ENCODE measurements at places on chromosomes 6 and 20. TPM values are rescaled to one million over a fixed set of nuclear protein-coding genes. Genes with fewer than 3 reads are reported as not detected.

The ADGRF5 gene
- polyA plus RNA-seq = 24.7 TPM

The EGFL8 gene
- 24.5 TPM for polyA plus RNA-seq

The TMEM217 gene
- polyA plus RNA-seq = 1.4 TPM

The HLA-DRB5 gene
- polyA plus RNA-seq = 8.3 TPM

The DBNDD2 gene
- 26.2 TPM for polyA plus RNA-seq

The SLC2A10 gene
- 16.0 TPM for polyA plus RNA-seq

The RAET1L gene
- not detected for polyA plus RNA-seq

The SRXN1 gene
- 12.0 TPM for polyA plus RNA-seq

- no peak for DNase-seq
Measured at GRCh38 chr20:60869625-60870024, 382.4 kb upstream of the CDH4 start.

DNA sequence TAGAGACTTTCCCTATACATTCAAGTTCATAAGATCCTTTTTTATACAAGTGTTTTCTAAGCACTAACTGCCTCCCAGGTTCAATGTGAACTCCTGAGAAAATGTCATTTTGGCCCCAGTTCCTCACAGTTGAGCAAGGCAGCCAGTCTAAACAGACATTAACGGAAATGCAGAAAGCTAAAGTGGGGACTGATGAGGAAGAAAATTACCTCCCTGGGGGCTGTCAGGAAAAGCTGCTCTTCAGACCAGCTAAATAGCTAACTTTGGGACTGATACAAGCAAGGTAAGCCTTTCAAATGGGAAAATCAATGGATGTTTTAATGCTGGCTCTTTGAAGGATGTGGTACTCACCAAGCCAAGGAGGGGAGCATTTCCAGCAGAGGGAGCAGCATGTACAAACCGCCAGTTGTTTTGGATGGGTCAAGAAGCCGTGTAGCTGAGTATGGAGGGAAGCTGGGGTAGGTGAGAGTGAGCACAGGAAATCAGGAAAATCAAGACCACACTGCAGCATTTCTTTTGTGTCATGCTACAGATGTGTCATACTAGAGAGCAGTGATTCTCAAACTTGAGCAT, 180.8 kb upstream of the CHD6 start:
- no peak for DNase-seq

DNA sequence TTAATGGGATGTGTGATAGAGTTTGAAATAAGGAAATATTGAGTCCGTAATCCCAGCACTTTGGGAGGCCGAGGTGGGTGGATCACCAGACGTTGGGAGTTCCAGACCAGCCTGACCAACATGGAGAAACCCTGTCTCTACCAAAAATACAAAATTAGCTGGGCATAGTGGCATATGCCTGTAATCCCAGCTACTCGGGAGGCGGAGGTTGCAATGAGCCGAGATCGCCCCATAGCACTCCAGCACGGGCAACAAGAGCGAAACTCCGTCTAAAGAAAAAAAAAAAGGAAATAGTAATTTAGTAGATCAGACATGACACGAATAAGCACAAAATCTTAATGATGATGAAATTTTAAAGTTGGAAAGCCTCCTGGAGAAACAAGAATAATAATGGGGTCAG, 14.8 kb downstream of the GJA1 start:
- DNase-seq = no peak

GRCh38 chr6:7933794-7934193, 23.2 kb upstream of the TXNDC5 start:
- no peak for DNase-seq

DNA sequence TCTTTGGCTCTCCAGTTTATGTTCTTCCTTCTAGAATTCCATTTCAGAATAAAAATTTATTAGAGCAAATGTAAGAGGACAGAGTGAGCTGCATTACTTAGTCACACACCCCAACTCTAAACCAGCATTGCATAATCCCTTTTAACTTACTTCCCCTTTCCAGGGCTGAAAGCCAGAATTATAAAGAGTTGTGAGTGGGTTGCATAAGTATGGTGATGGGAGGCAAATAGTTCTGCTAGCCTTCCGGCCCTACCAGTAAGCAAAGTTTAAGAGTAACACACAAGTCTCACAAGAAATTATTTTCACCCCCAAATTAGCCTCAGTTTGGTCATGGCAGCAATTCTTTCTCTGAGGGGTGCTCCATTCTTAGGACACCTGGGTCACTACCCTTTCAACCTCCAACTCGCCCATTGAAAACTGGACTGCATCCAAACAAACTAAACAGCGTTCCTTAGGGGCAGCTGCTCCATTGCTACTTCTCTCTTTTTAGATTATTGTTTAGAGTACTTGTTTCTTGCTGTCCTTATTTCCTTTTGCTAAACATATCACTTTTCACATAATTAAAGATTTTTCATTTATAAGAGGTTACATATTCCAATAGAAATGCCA, 1.6 kb downstream of the KIAA0408 start:
- no peak for DNase-seq

- no peak for DNase-seq
Measured at GRCh38 chr20:568673-569415, 25.3 kb upstream of the CSNK2A1 start.

DNA sequence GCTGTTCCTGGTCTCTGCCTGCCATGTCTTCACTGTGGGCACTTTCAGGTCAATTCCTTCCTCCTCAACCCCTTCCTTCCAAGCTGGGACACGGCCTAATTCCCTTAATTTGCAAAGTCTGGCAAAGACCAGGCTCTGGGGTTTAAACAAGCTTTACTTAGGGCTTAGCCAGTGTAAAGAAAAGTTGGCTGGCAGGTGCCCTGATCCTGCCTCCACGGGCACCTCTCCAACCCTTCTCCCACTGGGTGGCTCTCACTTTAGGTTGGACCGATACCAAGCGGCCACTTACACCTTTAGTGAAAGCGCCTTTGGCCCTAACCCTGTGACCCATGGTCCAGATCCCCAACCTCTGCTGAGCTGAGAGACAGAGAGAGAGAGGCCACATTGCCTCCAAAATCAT, 13.7 kb upstream of the MLN start:
- no peak for DNase-seq

- DNase-seq = no peak
Measured at GRCh38 chr6:107152638-107153430, 37.5 kb upstream of the BEND3 start.

DNA sequence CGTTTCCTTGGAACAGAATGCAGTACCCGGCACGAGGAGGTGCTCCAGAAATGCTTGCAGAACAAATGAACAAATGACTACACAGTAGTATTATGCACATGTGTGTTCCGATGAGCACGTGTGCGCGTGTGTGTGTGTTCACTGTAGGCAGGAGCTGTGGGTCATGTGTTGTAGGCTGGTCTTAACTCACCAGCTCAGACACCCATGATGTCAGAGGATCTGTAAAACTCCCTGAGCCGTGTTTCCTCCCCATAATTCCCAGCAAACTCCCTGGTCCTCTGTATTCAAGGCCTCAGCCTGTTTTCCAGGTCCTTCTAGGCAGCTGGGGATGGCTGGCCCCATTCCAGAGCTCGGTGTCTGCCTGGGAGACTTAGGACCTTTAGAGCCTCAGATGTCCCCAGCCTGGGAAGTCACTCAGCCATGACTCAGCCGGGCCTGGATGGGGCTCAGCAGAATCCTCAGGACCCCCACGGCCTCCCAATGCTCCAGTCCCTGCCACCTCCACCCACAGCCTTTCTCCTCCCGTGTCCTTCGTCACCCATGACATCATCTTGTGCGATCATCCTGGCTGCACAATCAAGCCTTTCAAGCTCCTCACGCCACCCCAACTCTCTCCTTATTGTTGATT, 475.0 kb upstream of the SULF2 start:
- DNase-seq = no peak

DNA sequence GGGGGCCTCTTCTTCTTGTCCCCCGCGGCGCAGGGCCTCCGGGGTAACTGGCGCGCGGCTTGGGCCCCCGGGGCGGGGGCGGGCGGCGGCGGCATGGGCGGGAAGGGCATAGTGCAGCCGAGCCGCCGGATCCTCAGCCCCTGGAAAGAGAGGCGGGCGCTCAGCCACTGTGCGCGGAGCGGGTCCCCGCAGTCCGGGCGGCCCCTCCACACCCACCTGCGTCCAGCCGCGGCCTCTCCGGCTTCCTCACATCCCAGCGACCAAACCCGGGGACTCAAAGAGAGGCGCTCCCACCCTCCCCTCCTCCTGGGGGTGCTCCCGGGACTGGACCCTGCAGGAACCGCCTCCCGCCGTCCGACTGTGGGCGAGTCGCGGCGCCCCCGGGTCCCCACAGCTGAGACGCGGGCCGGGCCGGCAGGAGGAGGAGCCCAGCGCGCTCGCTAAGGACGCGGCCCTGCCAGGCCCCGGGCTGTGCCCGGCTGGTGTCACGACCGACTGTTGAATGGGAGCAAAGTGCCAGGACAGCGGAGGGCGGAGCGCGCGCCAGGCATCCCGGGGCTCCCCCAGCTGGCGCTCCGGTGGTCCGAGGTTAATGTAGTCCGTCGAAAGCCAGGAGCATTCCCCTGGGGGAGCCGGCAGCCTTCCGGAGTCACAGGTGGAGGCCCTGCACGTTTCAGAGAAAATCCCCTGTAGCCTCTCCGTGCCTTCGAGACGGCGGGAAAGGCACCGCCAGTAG, at the start of gene PRR18:
Gene PRR18 (minus strand): TSS at position 360 of the 736 bp plus-strand sequence. CDS start 250 bp downstream, at position 110.
- no peak for DNase-seq

DNA sequence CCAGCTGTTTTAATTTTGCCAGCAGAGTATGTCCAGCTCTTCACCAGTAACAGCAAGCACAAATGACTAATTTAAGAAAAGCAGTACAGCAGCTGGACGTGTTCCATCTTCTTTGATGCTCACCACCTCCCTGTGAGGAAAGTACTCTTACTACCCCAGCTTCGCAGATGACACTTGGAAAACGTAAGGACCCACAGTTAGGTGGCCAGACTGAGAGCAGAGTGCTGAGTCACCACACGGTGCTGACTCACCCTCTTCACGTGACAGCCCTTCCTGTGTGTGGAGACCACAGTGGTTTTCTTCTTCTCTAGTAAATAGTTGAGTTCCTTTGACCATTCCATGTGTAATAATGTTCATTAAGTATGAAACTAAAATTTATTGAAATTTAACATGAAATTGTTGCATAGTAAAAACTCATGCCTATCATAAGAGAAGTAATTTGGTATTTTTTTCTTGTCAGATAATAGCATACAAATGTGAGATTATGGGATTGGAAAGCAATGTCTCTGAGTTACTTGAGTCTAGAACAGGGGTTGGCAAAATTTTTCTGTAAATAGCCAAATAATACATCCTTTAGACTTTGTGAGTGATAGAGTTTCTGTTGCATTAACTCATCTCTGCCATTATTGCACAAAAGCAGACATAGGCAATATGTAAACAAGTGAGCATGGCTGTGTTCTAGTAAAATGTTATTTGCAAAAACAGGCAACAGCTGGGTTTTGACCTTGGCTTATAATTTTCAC, 76.6 kb downstream of the SLX4IP start:
- DNase-seq = no peak

DNA sequence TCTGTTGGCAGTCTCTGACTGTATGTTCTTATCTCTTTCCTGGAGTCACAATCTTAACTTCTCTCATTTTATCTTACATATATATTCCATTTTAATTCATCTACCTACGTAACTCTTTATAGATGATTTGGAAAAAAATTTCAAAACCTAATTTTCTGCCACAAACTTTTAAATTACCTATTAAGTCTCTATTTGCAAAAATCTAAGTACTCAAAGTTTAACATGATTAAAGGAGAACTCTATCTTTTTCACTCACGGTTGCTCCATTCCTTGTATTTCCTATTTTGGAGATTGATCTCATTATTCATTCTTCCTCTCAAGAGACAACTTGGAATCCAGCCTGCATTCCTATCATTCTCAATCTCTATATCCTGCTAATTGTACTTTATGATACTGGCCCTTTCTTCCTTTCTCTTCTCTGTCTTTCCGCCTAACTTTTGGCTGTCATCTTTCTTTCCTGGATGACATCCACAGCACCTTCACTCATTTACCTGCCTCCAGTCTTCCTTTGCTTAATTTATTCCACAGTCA, 1071.1 kb upstream of the CITED2 start:
- no peak for DNase-seq

GRCh38 chr6:64270083-64270482, 634.5 kb downstream of the PHF3 start:
- no peak for DNase-seq

DNA sequence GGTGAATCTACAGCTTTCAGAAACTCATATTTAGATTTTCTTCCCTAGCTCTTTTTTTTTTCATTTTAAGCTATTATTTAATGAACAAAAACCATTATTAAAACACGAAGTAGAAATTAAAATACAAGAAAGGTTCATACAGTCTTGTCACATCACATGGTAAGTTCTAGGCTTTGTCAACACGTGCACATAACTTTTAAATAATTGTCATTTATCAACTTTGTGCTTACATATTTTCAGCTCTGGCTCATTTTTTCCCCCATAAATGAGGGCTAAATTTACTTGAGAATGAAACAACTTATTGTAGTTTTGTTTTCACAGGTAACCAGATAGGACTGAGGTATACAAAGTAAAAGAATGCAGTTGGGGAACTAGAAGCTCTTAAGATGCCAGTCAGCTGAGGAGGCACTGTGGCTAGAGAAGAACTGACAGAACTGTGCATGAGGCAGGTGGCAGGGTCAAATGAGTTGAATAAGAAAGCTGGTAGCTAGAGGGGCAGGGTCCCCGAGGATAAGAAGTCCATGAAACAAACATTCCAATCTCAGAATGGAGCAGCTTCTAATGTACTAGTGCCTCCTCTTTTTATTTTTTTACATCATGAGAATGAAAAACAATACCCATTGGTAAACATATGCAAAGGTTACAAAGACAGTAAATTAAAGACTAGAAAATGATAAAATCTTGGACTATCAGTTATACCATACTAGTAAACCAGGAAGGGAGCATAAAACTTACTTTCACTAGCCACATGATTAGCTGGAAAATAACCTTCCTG, 141.5 kb downstream of the MYB start:
- no peak for DNase-seq

DNA sequence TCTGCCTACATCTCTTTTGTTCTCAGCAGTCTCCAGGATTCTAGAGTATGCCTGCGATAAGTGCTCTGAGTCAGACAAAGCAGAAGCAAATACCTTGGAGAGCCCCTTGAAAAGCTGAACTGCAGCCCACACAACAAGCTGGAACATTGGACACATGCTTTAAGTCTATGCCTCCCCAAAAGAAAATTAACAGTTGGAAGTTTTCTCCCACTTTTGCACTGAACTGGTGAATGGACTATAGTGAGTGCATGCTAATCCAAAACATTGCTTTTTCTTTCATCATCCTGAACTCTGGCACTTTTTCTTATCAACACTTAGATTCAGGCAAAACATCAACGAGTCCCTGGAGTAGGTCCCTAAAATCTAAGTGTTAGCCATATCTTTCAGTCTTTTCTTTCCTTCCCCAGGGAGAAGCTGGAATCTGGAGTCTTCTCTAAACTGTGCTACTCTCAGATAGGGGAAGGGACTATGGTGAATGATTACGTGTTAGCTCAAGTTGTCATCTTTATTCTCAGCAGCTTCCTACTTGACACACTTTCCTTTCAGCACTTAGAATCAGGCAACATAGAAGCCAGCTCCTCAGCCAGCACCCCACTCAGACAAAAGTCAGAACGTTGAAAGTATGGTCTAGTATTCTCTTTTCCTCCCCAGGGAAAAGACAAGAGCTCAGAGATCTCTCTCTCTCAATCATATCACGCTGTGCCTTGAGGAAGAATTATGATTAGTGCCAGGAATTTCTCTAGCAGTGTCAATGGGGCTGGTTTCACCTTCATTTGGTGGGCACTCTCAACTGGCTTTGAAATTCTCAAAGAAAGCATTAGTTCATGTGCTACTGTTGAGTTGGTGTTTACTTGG, 811.0 kb upstream of the GJE1 start:
- no peak for DNase-seq
